Small intestine (tissue), 16 donors: ENCODE measurements at places on chromosomes 2 and 18. TPM values are rescaled to one million over a fixed set of nuclear protein-coding genes. Genes with fewer than 3 reads are reported as not detected.

DNA sequence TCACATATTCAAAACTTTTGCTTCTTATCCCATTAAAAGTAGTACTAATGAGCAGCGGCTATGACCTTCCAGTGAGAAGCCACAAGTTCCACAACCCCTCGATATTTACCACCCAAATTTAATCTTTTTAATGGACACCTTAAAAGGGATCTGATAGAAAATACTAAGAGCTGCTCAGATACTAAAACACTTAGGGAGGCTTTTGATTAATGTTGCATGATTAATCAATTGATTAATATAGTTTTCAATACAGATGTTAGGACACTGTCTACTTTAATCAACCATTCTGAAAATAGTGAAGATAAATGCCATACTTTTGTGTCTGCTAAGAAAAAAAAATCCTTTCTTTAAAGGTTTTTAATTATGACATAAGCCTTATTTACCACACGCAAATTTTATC is 1312.8 kb upstream of the ACVR2A start:
- DNase-seq = no peak

GRCh38 chr2:189874586-189875320 is 90.5 kb downstream of the PMS1 start:
- DNase-seq = no peak

GRCh38 chr2:164642268-164642667 is 21.0 kb upstream of the GRB14 start:
- DNase-seq = no peak

DNA sequence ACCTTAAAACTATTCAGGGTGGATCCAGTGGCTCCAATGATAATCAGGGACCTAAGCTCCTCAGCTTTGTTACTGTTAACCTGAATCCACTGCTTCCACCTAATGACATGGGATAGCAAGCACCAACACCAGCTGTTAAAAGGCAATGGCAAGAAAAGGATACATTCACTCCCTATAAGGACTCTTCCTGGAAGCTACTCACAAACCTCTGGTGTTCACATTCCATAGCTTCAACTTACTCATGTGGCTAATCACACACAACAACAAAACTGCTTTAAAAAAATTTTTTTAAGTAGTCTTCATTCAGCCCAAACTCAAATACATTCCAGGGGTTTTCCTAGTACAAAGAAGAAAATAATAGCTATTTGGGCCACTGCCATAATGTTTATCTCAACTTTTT is 24.5 kb downstream of the ROCK2 start:
- no peak for DNase-seq

GRCh38 chr2:218999021-218999880 is 6.0 kb upstream of the CRYBA2 start:
- DNase-seq = no peak

DNA sequence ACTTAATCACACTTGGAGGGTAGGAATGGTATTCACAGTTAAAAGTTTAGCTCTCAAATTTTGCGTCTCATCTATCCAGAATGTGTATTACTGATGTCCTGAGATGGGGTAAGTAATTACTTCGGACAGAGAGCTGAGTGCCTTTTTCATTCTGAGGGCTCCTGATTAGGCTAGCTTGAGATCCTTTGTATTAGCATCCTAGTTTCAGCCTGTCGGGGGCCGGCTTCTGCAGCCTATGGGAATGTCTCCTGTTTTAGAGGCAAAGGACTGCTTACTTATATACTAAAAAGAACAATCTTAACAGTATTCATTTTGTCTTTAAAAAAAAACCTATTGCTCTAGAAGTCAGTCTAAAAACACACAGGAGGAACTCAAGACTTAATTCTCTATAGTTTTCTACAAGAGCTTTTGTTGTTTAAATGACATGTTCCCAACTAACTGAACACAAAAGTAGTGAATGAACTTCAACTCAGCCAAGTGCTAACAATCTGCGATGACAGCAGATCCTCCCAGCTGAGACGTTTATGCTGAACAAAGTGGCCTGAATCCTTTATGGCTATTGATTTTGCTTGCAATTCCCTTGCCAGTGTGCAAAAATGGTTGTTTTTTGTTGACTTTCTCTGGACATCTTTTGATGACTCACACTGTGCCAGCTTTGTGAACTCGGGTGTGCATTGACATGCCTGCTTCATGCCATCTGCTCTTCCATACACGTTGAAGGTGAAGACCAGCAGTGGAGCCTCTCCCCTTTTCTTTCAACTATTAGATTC is 118.7 kb downstream of the LYPD6B start:
- no peak for DNase-seq

DNA sequence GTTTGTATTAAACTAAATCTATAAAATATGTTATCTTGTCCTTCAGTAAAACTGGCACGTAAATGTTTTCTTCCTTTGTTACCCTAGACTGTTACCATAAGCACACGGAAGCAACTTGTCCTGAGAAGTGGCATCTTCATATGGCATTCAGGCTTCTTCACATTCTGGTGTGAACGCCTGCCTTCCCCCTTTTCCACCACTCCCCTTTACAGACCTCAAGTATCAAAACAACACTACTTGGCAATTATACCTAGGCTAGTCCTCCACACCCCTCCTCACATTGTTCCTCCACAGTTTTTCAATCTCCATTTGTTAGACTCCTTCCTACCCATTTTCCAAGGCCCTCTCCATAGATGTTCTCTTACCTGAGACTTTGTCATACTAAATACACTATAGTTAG is 2.9 kb downstream of the MEX3C start:
- DNase-seq = peak; percentile 3

- peak; percentile 71 for DNase-seq
Observed at GRCh38 chr2:170455617-170456426, 259.3 kb upstream of the SP5 start.

DNA sequence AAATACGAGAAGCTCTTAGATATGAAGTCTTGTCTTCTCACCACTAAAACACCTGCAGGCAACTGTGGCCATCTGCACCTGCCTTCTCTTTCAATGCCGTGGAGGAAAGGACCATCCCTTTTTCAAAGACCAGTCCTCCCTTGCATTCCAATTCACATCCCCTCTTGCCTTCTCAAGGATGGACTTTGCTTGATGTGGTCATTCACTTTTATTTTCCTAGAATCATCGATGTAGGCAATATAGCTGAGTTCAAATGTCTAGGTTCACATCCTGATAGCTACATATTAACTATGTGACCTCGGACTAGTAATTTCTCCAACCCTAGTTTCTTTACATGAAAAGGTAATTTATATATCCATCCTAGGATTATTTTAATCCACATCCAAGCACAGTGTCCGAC is 110.1 kb downstream of the HIBCH start:
- peak; percentile 36 for DNase-seq

GRCh38 chr2:189164746-189165145 is 14.8 kb downstream of the COL5A2 start:
- DNase-seq = no peak

- DNase-seq = no peak
Observed at GRCh38 chr2:218233543-218233942, 16.6 kb downstream of the ARPC2 start.

DNA sequence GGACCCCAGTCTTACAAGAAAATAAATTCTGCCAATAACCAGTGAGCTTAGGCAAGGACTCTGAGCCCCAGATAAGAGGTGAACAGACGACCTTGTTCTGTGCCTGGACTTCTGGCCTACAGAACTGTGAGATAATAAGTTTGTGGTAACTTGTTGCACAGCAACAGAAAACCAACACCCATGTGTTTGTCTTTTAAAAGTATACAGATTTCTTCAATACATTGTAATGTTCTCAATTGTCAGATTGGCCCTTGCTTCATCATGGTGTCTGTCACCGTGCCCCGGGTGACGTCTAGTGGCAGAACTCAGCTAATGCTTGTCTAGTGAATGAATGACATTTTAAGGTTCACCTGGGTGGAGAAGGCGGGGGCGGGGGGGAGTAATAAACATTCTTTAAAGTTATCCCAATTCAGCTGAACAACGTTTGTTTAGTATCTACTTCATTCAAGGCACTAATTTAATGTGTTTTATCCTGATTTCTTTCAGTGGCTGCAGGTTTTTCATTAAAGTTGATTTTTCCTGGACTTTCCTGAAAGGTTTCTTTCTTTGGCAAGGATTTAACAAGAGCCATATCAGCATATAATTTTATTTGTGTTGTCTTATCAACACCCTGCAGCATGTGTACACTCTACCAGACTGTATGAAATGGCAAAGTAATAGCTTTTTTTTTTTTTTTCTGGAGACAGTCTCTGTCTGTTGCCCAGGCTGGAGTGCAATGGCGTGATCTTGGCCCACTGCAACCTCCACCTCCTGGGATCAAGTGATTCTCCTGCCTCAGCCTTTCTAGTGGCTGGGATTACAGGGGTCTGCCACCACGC is 123.8 kb upstream of the DLX2 start:
- peak; percentile 95 for DNase-seq

DNA sequence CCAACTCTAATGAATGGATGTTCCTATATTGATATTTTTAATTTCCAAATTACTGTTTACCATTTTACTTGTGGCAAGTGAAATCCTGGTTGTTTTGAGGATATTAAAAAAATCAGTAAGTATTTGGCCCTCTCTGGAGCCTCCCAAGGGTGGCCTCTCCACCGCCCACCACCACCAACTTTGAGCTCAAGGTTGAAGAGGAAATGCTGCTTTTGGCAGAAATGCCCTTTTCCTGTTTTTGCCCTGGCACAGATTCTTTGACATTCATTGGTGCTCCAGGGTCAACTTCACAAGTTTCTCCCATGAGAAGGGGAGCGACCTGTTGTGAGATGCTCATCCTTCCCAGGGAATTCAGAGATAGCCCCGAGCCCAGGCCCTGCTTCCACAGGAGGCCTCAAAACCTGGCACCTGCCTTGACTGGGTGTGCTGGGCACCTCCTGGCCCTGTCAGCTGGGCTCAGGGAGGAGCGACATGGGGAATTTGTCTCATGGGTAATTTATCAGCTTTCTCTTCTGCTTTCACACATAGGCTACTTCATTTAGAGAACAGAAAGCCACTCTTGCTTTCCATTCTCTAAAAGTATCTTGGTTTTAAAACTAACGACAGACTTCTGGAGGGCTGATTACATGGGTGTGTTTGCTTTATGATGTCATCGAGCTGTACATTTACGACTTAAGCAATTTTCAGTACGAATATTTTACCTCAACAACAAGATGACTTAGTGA is 6.9 kb downstream of the CD8A start:
- DNase-seq = no peak

DNA sequence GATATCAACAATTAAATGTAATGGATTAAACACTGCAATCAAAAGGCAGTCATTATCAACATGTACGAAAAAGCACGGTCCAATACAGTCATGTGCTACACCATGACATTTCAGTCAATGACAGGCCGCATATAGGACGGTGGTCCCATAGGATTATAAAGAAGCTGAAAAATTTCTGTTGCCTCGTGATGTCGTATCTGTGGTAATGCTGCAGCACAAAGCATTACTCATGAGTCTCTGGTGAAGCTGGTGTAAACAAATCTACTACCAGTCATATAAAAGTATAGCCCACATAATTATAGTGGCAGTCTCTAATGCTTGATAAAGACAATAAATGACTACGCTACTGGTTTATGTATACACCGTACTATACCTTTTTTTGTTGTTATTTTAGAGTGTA is 58.4 kb downstream of the RABL2A start:
- no peak for DNase-seq

DNA sequence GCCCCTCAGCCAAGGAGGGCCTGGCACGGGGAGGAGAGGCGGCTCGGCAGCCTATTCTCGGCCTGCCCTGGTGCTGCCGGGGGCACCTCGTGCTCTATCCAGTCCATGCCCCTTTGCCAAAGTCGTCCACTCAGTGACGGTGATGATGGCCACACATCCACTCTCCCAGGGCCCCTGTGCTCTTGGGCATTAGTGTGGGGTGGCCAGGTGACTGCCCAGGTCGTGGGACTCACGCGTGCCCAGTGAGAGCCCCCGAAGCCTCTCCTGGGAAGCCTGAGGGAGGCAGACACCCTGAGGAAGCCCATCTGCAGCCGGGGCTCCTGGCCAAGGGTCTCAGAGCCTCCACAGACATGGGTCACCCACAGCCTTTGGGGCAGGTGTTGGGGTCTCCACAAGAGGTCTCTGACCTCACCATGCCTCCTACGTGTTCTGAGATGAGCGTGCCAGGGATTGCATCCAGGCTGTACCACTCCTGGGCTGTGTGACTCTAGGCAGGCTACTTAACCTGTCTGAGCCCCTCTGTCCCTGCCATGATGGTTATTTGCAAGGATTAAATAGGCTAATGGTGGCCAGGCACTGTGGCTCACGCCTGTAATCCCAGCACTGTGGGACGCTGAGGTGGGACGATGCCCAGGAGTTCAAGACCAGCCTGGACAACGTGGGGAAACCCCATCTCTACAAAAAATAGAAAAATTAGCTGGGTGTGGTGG is 12.9 kb downstream of the RAMP1 start:
- no peak for DNase-seq

DNA sequence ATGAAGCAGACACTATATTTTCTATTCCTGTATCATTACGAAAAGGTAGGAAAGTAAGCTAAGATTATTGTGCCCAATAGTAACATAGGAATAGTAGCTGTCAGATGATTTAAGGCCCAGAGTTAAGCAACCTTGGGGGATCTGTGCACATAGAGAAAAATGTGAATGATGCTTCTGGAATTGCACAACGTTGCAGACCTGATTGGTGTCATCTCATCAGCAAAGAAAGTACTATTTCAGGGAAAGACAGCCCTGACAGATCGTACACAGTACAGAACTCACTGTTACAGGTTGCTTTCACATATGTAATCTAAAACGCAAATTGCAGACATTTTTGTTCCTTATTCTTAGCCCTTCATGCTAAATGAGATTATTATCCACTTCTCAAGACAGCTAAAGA is 535.9 kb downstream of the TRIB2 start:
- DNase-seq = no peak

DNA sequence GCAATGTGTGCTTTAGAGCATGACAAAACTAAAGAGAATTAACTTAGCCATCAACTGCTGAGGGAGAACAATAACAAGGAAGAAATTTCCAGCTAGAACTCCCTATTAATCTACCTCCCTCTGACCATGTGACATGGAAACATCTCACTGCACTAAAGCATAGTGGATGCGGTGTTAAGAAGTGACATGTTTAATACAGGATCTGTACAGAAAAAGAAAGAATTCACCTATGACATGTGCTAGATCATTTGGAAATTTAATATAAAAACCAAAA is 202.3 kb upstream of the KLHL14 start:
- DNase-seq = no peak

- no peak for DNase-seq
Observed at GRCh38 chr18:12088731-12089375, 4.8 kb upstream of the ANKRD62 start.

- peak; percentile 54 for DNase-seq
Observed at GRCh38 chr2:128732976-128733431, 414.3 kb upstream of the HS6ST1 start.

GRCh38 chr2:151543876-151544275 is 134.2 kb downstream of the RIF1 start:
- DNase-seq = no peak

GRCh38 chr18:50313031-50313607 is 25.6 kb upstream of the CXXC1 start:
- no peak for DNase-seq

The CCDC195 gene
- polyA plus RNA-seq = not detected

The MYO5B gene
- 185 TPM for polyA plus RNA-seq

The ZAP70 gene
- polyA plus RNA-seq = 15.9 TPM

The C2orf81 gene
- 1.4 TPM for polyA plus RNA-seq

The WNT6 gene
- not detected for polyA plus RNA-seq

The CPLX4 gene
- not detected for polyA plus RNA-seq

The KCNE4 gene
- 2.5 TPM for polyA plus RNA-seq

The OTOF gene
- polyA plus RNA-seq = 0.27 TPM

The RFTN2 gene
- 1.5 TPM for polyA plus RNA-seq

The TWIST2 gene
- polyA plus RNA-seq = 3.0 TPM

The SNORC gene
- polyA plus RNA-seq = 16.5 TPM

The GCC2 gene
- 110 TPM for polyA plus RNA-seq

The ALPP gene
- polyA plus RNA-seq = not detected
